ENCODE measurements at places on chromosomes 1 and 21. TPM values are rescaled to one million over a fixed set of nuclear protein-coding genes. Genes with fewer than 3 reads are reported as not detected.
A peak's percentile ranks its signal among the peaks of the same experiment; 100 is the strongest.

- H3K27me3 ChIP-seq = no peaks in the 10 kb centered on the region
- peaks cover 6% of the 10 kb centered on the region for H3K4me1 ChIP-seq
- no peaks in the 10 kb centered on the region for H3K36me3 ChIP-seq
- H3K27ac ChIP-seq = no peak overlapping the region
- no peak for DNase-seq
- H3K4me3 ChIP-seq = no peak overlapping the region
These were observed 24.3 kb downstream of the CAMK1G start for GRCh38 chr1:209607795-209608178.

Gene TNNI3K
- total RNA-seq = 63.2 TPM

GRCh38 chr1:245688536-245689453, 534.0 kb downstream of the KIF26B start:
- no peaks in the 10 kb centered on the region for H3K36me3 ChIP-seq
- peaks cover 4% of the 10 kb centered on the region for H3K4me1 ChIP-seq
- no peak for DNase-seq
- H3K27ac ChIP-seq = no peak overlapping the region

GRCh38 chr1:26097696-26098095, 13.9 kb upstream of the PDIK1L start:
- no peak overlapping the region for H3K4me3 ChIP-seq
- no peak for DNase-seq
- H3K27me3 ChIP-seq = no peaks in the 10 kb centered on the region

Gene TMCO1
- 59.5 TPM for total RNA-seq

DNA sequence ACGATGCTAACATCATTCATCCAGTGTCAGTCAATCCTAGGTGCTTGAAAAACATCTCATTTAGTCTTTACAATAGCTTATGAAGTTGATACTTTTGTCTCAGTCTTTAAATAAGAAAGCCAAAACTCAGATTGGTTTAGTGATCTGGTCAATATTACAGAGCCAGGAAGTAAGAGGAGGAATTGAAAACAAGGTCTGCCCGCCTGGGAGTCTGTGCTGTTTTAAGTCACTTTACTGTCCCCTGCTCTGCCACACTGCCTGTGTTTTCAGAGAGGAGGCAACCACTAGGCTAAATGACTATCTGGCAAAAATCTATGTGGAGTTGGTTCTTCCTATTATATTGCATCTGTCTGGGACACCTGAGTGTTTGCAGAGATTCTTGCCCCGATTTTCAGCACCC, 62.3 kb downstream of the ST6GALNAC3 start:
- no peaks in the 10 kb centered on the region for H3K27me3 ChIP-seq
- H3K4me3 ChIP-seq = no peak overlapping the region
- no peak for DNase-seq
- H3K36me3 ChIP-seq = no peaks in the 10 kb centered on the region
- H3K4me1 ChIP-seq = peaks cover 2% of the 10 kb centered on the region

DNA sequence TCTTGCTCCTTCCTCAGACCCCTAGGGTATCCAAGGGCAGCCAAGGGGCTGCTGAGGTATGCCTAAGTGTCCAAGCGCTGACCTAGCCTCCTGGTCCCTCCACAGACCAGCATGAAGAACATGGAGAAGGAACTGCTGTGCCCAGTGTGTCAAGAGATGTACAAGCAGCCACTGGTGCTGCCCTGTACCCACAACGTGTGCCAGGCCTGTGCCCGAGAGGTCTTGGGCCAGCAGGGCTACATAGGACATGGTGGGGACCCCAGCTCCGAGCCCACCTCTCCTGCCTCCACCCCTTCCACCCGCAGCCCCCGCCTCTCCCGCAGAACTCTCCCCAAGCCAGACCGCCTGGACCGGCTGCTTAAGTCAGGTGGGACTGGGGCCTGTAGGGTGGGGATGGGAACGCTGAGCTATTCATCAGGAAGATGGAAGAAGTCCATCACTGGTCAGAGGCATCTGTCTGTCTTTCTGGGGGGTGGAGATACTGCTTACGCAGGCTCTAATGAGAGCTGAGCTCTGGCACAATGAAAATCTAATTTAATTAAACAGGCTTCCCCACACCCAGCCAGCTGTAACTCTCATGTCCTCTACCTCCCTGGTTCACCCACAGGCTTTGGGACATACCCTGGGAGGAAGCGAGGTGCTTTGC, 1.8 kb downstream of the TRIM46 start:
- peaks cover 19% of the 10 kb centered on the region for H3K27me3 ChIP-seq
- no peak overlapping the region for H3K4me3 ChIP-seq
- peaks cover 34% of the 10 kb centered on the region for H3K4me1 ChIP-seq
- no peak overlapping the region for H3K27ac ChIP-seq
- no peaks in the 10 kb centered on the region for H3K36me3 ChIP-seq

GRCh38 chr1:61287734-61288133, 205.4 kb downstream of the NFIA start:
- H3K36me3 ChIP-seq = no peaks in the 10 kb centered on the region
- peaks cover 28% of the 10 kb centered on the region for H3K4me1 ChIP-seq
- H3K27me3 ChIP-seq = no peaks in the 10 kb centered on the region
- DNase-seq = no peak
- no peak overlapping the region for H3K27ac ChIP-seq
- H3K4me3 ChIP-seq = no peak overlapping the region

Gene EXO1
- total RNA-seq = 0.41 TPM

- peaks cover 5% of the 10 kb centered on the region for H3K27me3 ChIP-seq
- H3K27ac ChIP-seq = no peak overlapping the region
- peak overlapping the region; percentile 65 for H3K4me3 ChIP-seq
- peak; percentile 75 for DNase-seq
- peaks cover 49% of the 10 kb centered on the region for H3K4me1 ChIP-seq
These were observed 1.7 kb downstream of the PLEKHG5 start for GRCh38 chr1:6489799-6490180.

Gene SLC35D1
- 4.5 TPM for total RNA-seq

DNA sequence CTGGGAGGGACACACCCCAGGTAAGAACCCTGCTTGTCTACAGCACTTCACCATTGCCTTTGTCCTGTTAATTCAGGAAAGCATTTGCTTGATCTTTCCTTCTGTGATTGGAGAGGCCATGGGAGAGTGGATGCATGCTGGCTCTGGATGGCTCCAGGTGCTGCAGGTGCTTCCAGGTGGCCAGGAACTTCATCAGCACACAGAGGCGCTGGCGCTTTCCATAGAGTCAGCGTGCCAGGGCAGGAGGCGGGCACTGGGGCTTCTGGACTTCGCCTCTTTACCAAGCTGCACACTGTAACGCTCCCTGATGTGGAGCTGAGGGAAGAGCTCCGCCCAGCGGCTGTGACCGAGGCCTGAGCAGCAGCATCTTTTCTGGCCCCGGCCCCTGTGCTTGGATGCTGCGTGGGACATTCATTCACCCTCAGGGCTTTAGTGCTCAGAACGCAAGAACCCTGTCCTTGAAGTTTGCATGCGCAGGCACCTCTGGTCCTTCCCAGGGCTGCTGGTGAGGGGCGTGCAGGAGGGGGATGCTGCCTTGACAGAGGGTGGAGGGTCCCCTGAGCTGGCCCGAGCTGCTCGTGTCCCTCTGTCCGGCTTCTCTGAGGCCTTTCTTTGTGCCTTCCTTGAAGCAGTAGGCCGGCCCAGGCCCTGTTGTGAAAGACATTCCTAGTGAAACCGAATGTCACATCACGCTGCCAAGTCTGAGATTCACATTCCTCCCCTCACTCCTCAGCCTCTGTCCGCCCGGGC, 1.6 kb upstream of the MX2 start:
- H3K36me3 ChIP-seq = no peaks in the 10 kb centered on the region
- no peaks in the 10 kb centered on the region for H3K27me3 ChIP-seq
- DNase-seq = no peak
- H3K4me3 ChIP-seq = no peak overlapping the region
- H3K4me1 ChIP-seq = peaks cover 40% of the 10 kb centered on the region
- H3K27ac ChIP-seq = peak overlapping the region; percentile 95

Data from heart right ventricle (tissue), 16 donors.